ENCODE measurements at places on chromosomes 3 and 15. TPM values are rescaled to one million over a fixed set of nuclear protein-coding genes. Genes with fewer than 3 reads are reported as not detected.

GRCh38 chr3:56302417-56302816 lies 165.8 kb downstream of the ERC2 start:
- no peak for DNase-seq

GRCh38 chr3:195540027-195540426 lies 3.1 kb downstream of the PPP1R2 start:
- no peak for DNase-seq

CTXND1 gene
- total RNA-seq: 3.9 TPM

SUCNR1 gene
- total RNA-seq: 3.5 TPM
